Heart left ventricle (tissue), 16 donors: ENCODE measurements at places on chromosomes 3 and 15. TPM values are rescaled to one million over a fixed set of nuclear protein-coding genes. Genes with fewer than 3 reads are reported as not detected.
A peak's percentile ranks its signal among the peaks of the same experiment; 100 is the strongest.

The CLASP2 gene
- 85.0 TPM for total RNA-seq

The LRRIQ4 gene
- total RNA-seq = not detected

The CELSR3 gene
- total RNA-seq = 0.12 TPM

The ANP32A gene
- total RNA-seq = 142 TPM

The CCR8 gene
- not detected for total RNA-seq

The LIPC gene
- total RNA-seq = not detected

GRCh38 chr15:72074335-72075060 lies 43.5 kb downstream of the MYO9A start:
- DNase-seq = no peak

DNA sequence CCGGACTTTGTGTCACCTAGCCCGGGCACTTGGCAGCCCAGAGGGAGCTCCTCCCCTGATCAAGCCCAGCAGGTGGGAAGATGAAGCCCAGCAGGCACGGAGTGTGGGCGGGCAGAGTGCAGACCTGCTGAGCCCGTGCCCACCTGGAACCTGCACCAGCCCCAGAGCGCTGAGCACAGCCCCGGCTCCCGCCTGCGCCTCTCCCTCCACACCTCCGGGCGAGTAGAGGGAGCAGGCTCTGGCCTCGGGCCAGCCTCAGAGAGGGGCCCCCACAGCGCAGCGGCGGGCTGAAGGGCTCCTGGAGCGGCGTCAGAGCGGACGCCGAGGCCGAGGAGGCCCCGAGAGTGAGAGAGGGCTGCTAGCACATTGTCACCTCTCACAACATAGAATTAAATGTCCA lies 257.7 kb downstream of the VGLL3 start:
- no peak for DNase-seq

GRCh38 chr3:114213627-114214541 lies 23.5 kb downstream of the ZNF80 start:
- DNase-seq = no peak

DNA sequence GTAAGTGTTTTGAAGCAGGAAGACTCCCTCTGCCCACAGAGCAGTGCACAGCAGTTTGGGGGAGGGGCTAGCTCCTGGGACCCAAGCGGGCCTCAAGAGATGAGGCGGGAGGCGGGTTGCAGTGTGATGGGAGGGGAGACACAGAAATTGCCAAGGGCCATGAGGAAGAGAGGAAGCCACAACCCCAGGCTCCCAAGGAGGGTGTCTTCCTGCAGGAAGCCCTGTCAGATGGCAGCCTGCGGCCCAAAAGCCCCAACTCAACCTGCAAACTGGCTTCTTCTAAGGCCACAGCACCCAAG lies 7.3 kb upstream of the ISLR2 start:
- DNase-seq = no peak

DNA sequence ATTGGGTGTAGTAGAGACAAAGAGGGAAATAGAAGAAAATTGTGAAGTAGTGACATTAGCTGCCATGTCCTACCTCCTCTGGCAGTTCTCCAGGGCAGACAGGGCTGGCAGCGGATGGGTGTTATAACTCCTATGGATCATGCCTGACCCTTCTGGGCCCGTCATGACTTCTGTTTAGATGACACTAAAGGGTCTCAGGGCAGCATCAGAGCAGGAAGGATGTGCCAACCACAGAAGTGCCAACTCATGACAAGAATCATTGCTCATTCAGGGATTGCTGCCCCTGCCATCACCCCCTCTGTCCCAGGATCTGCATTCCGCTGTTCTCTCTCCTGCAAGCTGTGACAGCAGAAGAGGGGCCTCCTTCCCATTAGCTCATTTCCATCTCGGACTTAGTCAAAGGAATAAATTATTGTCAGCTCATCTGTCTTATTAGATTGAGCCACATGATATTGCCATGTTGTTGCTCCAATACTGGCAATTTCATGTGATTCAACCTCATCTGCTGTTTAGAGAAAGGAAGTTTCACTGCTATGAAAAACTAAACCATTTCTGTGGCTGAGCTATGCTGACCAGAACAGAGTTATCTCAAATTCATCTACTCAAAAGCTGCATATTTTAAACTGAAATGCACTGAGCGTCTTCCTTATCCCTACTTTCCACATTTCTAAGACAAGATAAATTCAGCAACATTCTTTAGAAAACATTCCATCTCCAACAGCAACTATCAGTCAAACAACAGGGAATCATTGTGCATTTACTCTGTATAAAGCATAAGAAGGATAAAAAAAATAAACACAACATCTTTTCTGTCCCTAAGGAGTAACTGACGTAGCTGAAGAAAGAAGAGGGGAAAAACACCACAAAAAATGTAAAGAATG lies 271.6 kb downstream of the FHIT start:
- DNase-seq = no peak

DNA sequence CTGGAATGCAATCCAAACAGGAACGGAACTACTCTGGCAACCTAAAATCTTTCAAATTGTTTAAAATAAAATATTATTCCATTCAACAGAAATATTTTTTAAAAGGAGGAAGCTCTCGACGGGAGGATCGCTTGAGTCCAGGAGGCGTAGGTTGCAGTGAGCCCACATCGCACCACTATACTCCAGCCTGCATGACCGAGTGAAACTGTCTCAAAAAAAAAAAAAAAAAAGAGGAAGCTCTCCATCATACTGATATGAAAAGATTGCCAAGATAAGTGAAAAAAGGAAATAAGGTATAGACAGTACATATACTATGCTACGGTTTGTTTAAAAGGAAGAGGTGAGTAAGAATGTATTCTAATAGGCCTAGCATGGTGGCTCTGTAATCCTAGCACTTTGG lies 3.6 kb downstream of the RAD18 start:
- DNase-seq = no peak

DNA sequence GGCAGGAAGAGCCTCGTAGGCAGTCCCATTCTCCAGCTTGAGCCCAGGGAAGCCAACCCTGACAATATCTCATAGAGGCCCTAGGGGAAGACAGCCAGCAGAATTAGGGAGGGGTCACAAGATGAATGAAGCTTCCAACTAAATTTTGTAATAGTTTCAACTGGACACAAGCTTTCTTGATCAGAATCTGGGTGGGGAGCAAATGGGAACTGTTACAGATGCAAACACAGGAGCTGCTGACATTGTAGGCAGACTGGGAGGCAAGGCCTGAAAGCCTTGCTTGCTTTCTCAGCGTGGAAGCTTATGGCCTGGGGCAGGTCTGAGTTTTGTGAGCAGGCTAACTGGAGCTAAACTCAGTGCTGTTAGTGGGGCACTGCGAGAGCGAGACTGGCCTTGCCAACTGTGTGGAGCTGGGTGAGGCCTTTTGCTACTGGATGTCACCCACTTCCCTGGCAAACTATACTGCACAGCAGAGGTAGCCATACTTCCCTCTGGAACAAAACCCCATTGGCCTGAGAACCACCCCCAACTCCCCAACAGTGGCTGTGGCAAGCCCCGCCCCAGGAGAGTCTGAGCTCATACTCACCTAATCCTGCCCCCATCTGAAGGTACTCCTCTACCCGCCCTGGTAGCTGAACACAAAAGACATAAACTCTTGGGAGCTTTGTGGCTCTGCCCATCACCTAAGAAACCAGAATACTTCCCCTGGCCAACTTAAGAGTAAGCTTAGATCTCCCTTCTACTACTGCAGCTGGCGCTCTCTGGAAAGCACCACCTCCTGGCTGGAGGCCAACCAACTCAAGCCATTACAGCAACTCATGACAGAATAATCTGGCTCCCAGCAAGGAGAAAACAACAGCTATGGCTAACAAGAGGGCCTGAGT lies 42.9 kb downstream of the CFAP20DC start:
- peak; percentile 11 for DNase-seq

DNA sequence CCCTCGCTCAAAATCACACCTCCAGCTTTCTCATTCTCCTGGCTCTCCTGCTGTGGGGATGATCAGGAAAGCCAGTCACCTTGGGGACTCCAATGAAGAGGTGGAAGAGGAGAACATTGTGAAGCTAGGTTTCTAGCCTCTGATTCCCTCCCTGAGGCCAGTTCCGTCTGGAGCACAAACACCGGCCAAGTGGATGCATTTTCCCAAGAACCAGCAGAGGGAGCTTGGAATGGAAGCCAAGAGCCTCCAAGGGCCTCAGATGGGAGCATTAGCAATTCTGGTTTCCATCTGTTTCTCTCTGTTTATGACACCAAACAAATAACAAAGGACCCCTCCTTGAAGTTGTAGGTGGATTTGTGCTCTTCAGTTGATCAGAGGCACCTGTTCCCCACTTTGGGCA lies 40.6 kb upstream of the NMNAT3 start:
- peak; percentile 57 for DNase-seq

DNA sequence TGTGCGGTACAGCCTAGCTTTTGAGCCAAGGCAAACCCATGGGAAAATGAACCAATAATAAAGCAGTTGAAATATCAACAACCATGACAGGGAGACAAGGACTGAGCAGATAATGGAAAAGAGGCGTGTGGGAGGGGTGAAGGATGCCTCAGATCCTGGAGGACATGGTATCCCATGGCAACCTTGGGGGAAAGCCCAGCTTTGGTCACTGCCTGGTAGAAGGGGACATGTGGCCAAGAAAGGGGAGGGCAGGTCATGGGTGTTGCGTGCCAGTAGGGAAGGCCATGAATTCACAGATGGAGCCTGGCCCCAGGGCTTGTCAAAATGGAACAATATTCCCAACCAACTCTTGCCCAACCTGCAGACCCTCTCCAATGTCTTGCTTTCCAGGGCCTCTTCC lies 140.5 kb upstream of the SMAD3 start:
- DNase-seq = no peak

- no peak for DNase-seq
Measured at GRCh38 chr3:149442851-149443544, 31.5 kb upstream of the TM4SF4 start.

- DNase-seq = no peak
Measured at GRCh38 chr3:150249779-150250470, 158.2 kb upstream of the TSC22D2 start.

DNA sequence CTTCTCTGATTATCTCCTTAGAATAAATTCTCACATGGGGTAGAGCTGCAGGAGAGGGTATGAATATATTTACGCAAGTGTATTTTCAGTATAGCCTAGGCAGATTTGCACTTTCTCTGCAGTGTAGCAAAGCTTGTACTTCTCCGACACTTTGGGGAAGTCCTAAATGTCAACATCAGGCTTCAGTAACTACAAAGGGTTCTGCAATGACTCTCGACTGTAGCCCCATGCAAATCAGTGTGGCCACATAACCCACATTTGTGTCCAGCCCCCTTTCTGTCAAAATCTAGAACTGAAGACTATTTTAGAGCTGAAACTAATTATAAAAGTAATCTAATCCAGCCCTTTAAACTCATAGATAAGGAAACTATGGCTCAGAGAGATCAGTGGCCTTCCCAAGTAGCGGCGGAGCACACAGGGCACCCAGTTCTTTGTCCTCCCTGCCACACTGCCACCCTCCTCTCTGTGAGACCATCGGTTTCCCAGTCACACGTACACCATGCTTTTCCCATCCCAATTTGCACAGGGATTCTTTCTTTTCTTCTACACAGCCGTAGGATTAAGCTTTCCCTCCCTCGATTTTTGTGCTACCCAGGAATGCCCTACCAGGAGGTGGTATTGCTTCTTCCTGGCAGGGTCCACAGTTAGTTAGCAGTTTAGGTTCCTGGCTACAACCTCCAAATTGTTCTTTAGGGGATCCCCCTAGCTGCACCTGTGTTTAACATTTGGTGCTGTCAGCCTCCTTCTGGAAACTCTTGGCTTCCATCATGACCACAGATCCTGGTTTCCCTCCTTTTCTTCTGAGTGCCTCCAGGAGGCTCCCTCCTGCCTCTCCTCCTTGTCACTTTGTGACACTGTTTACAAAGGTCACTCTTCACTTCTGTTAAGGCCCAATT lies 22.9 kb downstream of the MRAS start:
- no peak for DNase-seq

DNA sequence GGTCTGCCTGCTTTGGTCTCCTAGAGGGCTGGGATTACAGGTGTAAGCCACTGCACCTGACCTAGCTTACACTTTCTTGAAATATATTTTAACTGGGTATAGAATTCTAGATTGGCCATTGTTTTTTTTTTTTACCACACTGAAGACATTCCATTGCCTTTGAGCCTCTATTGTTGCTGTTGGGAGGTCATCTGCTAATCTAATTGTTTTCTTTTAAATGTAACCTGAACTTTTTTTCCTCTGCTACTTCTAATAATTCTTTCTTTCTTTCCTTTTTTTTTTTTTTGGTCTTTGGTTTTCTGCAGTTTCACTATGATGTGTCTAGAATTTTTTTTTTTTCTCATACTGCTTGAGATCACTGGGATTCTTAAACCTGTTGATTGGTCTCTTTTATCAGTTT lies 28.1 kb downstream of the ERICH6 start:
- DNase-seq = no peak

DNA sequence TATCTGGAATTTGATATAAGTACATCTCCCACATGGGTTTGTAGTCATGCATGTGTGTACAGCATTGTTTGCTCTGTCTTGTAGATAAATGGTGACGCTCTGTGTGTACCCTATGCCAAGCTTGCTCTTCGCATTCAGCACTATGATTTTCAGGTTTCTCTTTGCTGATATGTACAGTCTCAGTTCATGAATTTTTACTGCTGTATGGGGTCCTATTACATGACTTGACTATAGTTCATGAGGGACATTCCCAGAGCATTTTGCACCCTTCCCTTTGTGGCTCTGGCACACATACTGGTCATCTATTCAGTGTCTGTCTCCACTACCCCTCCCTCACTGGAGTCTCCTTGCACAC lies 132.7 kb downstream of the EEFSEC start:
- no peak for DNase-seq

DNA sequence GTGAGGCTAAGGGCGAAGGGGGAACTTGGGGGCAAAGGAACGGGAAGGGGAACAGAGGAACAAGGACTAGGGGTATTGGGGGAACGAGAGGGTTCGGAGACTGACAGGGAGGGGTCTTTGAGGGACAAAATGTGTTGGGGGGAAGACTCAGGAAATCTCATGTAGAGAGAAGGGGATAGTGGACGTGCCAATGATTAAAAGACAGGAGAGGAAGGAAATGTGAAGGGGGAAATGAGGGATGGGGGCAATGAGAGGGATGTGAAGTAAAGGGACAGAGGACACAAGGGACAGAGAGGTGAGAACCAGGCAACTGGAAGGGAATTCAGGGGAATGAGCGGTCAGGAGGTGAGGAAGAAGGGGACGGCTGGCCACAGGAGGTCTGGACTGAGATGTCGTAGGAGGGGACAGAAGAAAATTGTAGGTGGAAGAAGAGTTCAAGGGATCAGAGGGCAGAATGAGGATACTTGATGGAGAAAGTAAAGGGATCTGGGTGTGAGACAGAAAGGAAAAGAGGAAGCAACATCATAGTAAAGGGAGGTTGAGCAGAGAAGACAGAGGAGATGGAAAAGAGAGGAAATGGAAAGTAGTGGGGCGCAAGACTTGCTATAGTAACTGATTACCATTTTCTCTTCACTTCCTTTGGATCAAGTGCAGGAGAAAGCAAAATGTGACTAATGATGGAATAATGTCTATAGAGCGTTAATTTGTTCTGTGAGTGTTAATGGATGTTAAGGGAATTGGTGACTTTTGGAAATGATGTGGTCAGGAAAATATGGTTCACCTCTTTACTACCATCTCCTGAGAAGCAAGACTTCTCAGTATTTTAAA lies 749 bp downstream of the RAB8B start:
- DNase-seq = no peak
